ENCODE measurements at places on chromosomes 3 and 15. TPM values are rescaled to one million over a fixed set of nuclear protein-coding genes. Genes with fewer than 3 reads are reported as not detected.

DNA sequence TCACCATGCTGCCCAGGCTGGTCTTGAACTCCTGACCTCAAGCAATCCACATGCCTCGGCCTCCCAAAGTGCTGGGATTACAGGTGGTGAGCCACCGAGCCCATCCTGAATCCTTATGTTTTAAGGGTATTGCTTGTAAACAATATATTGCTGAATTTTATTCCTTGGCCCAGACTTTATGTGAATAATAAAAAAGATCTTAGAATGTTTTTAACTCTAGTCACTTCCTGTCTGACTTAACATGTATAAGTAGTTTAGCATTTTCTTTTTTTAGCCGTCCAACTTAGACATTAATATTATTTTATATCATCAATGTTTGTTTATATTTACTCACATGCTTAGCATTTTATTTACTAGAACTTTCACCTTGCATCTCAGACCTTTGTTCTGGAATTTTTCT lies 9.2 kb upstream of the EIF2B5 start:
- H3K27me3 ChIP-seq = no peaks in the 10 kb centered on the region
- no peak overlapping the region for H3K27ac ChIP-seq
- DNase-seq = no peak

DNA sequence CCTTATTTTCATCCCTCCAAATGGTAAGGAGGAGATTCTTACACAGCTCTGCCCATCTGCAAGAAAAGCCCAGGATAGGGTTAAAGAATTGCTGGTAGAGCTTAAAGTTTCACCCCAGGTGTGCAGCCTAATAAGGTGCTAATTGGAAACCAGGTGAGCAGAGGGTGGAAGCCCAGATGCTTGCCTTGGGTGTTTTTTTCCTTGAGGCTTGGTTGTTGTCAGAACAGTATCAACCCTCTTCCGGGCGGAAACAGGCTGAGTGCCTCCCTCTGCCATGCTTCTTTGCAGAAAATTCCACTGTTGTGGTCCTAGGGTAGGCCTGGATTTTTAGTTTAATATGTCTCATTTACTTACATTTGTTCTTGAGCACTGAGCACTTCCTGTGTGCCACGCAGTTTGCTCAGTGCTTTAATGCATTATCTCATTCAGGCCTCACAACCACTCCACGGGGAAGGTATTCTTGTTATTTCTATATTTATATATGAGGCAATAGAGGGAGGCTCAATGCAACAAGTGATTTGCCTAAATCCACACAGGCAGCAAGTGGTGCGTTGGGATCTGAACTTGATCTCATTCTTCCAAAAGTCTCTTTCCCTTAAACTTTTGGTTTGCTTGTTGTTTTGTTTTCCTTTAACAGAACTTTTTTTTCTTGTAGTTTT lies 115.0 kb upstream of the LRIG1 start:
- H3K27me3 ChIP-seq = no peaks in the 10 kb centered on the region
- DNase-seq = no peak
- no peak overlapping the region for H3K4me3 ChIP-seq
- H3K36me3 ChIP-seq = no peaks in the 10 kb centered on the region
- H3K27ac ChIP-seq = no peak overlapping the region

The KIF7 gene
- 11.5 TPM for total RNA-seq

The OCA2 gene
- total RNA-seq = 1.9 TPM

The ITPKA gene
- total RNA-seq = 161 TPM

DNA sequence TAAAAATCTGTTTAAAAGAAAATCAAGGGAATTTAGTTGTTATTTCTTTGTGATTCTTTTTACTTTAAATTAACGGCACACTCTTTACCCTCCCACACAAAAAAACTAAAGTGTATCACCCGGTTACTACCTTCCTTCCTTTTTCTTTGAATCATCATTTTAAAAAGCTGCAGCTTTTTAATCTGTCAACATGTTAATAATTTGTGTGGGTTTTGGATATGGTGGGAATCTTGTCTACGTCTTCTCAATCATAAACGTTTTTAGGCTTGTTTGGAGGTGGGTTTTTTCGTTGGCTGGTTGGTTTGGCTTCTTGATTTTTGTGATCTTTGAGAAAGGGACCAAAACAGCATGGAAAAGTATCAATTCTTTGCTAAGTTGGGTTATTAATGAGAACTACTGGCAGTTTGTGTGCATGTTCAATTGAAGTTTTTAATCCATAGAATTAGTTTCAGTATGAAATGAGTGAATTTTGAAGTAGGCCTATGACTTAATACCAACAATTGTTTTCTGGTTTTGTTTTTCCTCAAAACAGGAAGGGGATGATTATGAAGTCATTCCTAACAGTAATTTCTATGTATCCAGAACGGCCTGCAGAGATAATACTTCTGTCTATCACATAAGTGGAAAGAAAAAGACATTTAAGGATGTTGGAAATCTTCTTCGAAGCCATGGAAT lies 4.5 kb downstream of the SMC4 start:
- H3K27me3 ChIP-seq = no peaks in the 10 kb centered on the region
- no peaks in the 10 kb centered on the region for H3K36me3 ChIP-seq
- no peak for DNase-seq

DNA sequence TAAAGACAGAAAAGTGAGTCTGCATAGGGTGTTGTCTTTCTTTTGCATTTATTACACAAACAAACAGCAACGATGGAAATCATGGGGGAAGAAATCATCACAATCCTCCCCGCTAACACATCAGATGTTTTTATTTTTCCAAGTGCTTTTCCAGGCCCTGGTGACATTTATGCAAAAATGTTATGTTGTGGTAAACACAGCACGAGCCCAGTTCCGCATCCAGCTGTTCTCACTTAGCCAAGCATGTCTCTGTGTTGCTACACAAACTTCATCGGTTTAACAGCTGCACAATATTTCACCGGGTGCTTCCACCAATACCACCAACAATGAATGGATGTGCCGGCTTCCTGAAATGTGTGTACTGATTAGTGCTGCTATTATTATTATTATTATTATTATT lies 53.7 kb upstream of the ABHD17C start:
- H3K4me3 ChIP-seq = no peak overlapping the region
- no peaks in the 10 kb centered on the region for H3K27me3 ChIP-seq
- H3K36me3 ChIP-seq = no peaks in the 10 kb centered on the region
- H3K27ac ChIP-seq = no peak overlapping the region
- H3K4me1 ChIP-seq = no peaks in the 10 kb centered on the region
- DNase-seq = no peak

- H3K4me3 ChIP-seq = no peak overlapping the region
- DNase-seq = no peak
- no peaks in the 10 kb centered on the region for H3K4me1 ChIP-seq
- H3K27me3 ChIP-seq = no peaks in the 10 kb centered on the region
- no peaks in the 10 kb centered on the region for H3K36me3 ChIP-seq
Observed at GRCh38 chr3:64748244-64748904, 60.6 kb upstream of the ADAMTS9 start.

- no peaks in the 10 kb centered on the region for H3K36me3 ChIP-seq
- no peak overlapping the region for H3K4me3 ChIP-seq
- no peak for DNase-seq
- no peaks in the 10 kb centered on the region for H3K4me1 ChIP-seq
- H3K27me3 ChIP-seq = no peaks in the 10 kb centered on the region
Observed at GRCh38 chr15:59020322-59020721, 32.9 kb downstream of the RNF111 start.

DNA sequence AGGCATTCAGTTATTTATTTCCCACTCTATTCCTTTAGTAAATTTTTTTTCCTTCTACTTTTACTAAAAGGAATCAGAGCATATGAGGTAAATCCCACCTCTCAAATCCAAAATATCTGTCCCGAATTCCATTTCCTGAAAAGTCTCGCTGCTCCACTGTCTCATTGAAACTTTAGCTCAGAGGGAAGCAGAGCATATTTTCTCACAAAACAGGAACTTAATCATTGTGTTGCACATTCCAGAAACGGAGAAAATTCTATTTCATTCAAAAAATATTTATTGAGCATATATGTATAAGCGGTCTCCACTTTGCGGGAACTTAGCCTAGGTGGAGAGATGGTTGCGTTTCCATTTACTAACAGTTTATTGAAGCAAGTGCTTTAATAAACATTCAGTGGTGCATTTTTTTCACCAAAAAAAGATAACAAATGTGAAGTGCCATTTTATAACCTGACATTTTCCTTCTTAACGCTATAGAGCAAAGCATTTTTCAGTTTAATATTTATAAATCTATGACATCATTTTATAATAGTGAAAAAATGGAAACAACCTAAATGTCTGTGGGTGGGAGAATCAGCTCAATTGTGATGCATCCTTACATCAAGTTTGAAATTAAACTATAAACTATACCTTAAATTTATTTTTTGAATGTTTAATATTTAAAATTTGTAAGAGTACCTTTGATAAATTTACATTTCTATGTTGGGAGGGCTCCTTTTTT lies 67.2 kb upstream of the CSTA start:
- no peak overlapping the region for H3K4me3 ChIP-seq
- H3K4me1 ChIP-seq = no peaks in the 10 kb centered on the region
- no peak overlapping the region for H3K27ac ChIP-seq
- no peaks in the 10 kb centered on the region for H3K36me3 ChIP-seq
- no peaks in the 10 kb centered on the region for H3K27me3 ChIP-seq

- no peak for DNase-seq
- H3K27ac ChIP-seq = no peak overlapping the region
- H3K27me3 ChIP-seq = no peaks in the 10 kb centered on the region
- H3K4me3 ChIP-seq = no peak overlapping the region
- no peaks in the 10 kb centered on the region for H3K36me3 ChIP-seq
Observed at GRCh38 chr15:74414603-74415338, 19.0 kb downstream of the SEMA7A start.

The DUOX2 gene
- total RNA-seq = 0.68 TPM

DNA sequence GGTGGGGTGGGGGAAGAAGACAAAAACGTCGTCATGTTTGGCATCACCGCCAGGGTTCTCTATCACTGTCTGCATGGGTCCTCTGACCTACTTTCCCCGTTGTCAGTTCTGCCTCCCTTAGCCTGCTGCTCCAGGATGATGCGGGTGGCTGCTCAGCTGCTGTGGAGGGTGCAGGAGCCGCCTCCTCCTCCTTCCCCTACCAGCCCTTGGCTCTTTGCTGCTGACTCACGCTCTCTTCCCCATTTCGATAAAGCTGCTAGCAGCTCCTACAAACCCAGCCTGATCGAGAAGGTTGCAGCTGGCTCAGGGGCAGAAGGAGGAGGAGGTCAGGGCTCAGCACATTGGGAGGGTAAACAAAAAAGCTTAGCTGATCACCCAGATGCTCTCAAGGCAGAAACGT lies 49.5 kb upstream of the SEC13 start:
- no peaks in the 10 kb centered on the region for H3K27me3 ChIP-seq
- no peaks in the 10 kb centered on the region for H3K4me1 ChIP-seq
- H3K36me3 ChIP-seq = no peaks in the 10 kb centered on the region
- DNase-seq = no peak
- no peak overlapping the region for H3K4me3 ChIP-seq

GRCh38 chr3:184078851-184079250 lies 18.0 kb upstream of the HTR3E start:
- no peaks in the 10 kb centered on the region for H3K36me3 ChIP-seq
- DNase-seq = no peak
- no peak overlapping the region for H3K4me3 ChIP-seq
- H3K27me3 ChIP-seq = no peaks in the 10 kb centered on the region

- H3K36me3 ChIP-seq = no peaks in the 10 kb centered on the region
- H3K27ac ChIP-seq = peak overlapping the region; percentile 100
- peaks cover 28% of the 10 kb centered on the region for H3K4me1 ChIP-seq
- H3K4me3 ChIP-seq = peak overlapping the region; percentile 54
- no peaks in the 10 kb centered on the region for H3K27me3 ChIP-seq
Observed at GRCh38 chr3:57598765-57599360, 1.7 kb upstream of the ARF4 start.

DNA sequence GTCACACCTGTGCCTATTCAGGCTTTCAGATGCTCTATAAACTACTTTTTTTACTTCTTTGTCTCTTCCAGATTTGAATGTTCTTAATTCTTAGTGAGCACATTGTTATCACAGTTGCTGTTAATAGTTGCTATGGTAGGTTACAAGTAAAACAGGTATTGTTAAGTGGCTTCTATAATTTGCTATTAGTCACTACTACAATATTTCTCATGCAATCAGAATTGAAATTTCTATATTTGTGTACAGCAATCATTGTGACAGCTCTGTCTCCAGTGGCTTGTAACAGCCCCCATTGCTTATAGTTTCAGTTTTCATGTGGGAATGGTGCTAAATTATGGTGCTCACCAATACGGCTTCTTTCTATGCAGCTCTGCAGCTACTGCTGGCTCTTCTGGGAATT lies 318.4 kb upstream of the GOLIM4 start:
- H3K27me3 ChIP-seq = no peaks in the 10 kb centered on the region
- no peak for DNase-seq
- no peak overlapping the region for H3K27ac ChIP-seq
- H3K4me1 ChIP-seq = no peaks in the 10 kb centered on the region
- H3K4me3 ChIP-seq = no peak overlapping the region
- no peaks in the 10 kb centered on the region for H3K36me3 ChIP-seq

All from transverse colon (tissue), 4 donors.